ENCODE measurements at places on chromosomes 11 and 22. TPM values are rescaled to one million over a fixed set of nuclear protein-coding genes. Genes with fewer than 3 reads are reported as not detected.

The RFPL2 gene
- total RNA-seq = not detected

The TSPAN32 gene
- not detected for total RNA-seq

The MUC15 gene
- 0.39 TPM for total RNA-seq

The RTN4RL2 gene
- total RNA-seq = not detected

The TCN2 gene
- 11.9 TPM for total RNA-seq

The FAM227A gene
- 3.1 TPM for total RNA-seq

The C11orf87 gene
- total RNA-seq = not detected

The OR52N4 gene
- total RNA-seq = 0.39 TPM

The CAPN1 gene
- 197 TPM for total RNA-seq

The SLC22A8 gene
- not detected for total RNA-seq

The C11orf68 gene
- 24.3 TPM for total RNA-seq

The RIMBP3B gene
- total RNA-seq = 0.79 TPM

The OR4S1 gene
- total RNA-seq = not detected

Data from placental epithelial cell (primary cell).